GM06990 (cell line): ENCODE measurements at places on chromosomes 5 and 9.

- DNase-seq = no peak
Measured at GRCh38 chr9:85040821-85041465, 371.4 kb downstream of the NTRK2 start.

- DNase-seq = no peak
Measured at GRCh38 chr9:124420991-124421543, 5.8 kb upstream of the PSMB7 start.

GRCh38 chr5:113321276-113321675 lies 113.5 kb downstream of the TSSK1B start:
- DNase-seq = no peak

GRCh38 chr5:88394536-88395175 lies 126.0 kb upstream of the TMEM161B start:
- DNase-seq = no peak

DNA sequence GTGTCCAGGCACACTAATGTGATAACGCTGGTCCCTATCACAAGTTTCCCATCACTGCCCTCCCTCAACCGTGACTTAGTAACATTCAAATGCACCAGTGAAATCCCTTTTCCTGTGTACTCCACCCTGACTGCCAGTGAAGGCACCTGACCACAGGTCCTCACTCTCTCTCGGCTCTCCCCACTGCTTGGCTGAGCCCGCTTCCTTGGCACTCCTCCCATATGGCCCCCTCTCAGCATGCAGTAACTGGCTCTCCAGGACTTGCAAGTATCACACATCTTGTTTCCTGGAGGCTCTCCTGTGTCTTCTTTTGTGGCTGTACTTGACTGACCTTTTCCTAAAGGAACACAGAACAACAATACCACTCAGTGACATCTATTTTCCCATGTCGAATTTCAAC lies 292.0 kb upstream of the ZNF608 start:
- DNase-seq = no peak

GRCh38 chr5:72955143-72955767 lies 586 bp upstream of the FCHO2 start:
- no peak for DNase-seq

DNA sequence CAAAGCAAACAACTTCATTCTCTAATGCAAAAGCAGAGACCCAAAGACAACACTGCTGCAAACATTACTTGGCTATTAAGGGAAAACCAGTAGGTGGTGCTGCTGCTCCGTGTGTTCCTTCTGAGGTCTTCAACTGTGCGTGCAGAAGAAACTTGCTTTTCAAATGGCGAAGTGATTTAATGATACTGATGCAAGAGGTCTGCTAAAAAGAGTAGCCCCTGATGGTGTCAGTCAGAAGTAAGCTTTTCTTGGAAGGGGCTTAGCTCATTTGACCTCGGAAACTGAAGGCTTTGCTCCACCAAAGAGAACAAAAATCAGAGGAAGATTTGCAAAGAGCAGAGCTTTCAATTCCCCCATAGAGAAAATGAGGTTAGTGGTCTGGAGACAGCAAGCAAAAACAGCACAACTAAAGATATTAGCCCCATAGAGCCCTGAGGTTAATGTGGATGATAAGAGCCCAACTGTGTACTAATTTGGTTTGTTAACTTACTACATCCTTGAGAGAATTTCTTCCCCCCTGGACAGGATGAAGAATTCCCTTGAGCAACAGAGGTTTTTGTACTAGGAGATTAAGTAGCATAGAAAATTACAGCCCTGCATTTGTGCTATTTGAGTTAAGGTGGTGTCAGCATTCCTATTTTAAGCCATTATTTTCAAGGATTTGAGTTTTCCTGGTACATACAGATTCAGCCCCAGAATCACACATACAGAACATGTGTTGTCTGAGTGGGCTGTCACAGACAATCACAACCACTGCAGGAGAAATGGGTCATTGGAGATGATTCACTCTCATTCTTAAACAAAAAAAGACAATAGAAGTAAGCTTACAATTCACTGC lies 153.2 kb upstream of the C9orf72 start:
- DNase-seq = peak; percentile 6

DNA sequence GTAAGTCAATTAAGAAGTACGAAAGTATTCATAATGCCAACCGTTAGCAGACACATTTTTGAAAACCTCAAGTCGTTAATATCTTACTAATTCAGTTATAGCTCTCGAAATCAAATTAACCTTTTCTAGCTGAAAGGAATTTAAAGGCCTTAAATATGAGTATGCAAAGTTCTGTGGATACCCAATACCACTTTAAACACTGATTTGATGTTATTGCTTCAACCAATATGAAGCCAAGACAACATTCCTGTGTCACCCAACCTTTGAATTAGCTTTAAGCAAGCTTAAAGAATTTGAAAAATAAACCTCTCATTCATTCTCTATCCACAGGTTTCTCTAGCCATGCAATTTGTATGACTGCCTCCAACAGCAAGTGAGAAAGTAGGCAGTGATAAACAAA lies 204.5 kb downstream of the MCTP1 start:
- DNase-seq = no peak

GRCh38 chr9:79257790-79258351 lies 313.9 kb upstream of the TLE4 start:
- no peak for DNase-seq

GRCh38 chr9:137136261-137136880 lies 2.6 kb upstream of the GRIN1 start:
- DNase-seq = peak; percentile 19

GRCh38 chr9:133256136-133256461 lies 18.9 kb downstream of the ABO start:
- DNase-seq = no peak

GRCh38 chr9:75017378-75017777 lies 10.7 kb downstream of the CARNMT1 start:
- no peak for DNase-seq

GRCh38 chr9:120307599-120307998 lies 272.4 kb downstream of the CDK5RAP2 start:
- no peak for DNase-seq
